ENCODE measurements at places on chromosomes 2 and 18.

DNA sequence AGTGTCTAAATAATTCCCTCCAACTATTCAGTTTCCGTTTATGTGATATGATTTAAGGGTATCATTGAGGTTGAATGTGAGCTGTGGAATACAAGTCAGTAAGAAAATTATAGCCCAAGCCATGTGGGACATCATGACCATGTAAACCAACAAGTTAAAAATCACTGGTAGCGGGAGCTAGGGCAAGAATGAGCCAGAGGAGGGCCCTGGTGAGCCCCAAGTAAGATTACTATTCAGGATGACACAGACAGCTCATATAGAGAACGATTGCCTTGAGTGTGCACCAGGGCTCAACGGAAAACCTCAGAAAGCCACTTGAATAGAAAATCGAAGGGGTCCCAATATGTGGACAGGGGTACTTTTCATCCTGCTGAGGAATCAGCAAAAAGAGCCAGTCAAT is 87.8 kb upstream of the RBMS1 start:
- no peak for ATAC-seq

- no peak for ATAC-seq
These were observed 16.4 kb upstream of the STARD7 start for GRCh38 chr2:96225016-96225533.

GRCh38 chr2:230542751-230543150 is 126.8 kb downstream of the SP100 start:
- no peak for ATAC-seq

DNA sequence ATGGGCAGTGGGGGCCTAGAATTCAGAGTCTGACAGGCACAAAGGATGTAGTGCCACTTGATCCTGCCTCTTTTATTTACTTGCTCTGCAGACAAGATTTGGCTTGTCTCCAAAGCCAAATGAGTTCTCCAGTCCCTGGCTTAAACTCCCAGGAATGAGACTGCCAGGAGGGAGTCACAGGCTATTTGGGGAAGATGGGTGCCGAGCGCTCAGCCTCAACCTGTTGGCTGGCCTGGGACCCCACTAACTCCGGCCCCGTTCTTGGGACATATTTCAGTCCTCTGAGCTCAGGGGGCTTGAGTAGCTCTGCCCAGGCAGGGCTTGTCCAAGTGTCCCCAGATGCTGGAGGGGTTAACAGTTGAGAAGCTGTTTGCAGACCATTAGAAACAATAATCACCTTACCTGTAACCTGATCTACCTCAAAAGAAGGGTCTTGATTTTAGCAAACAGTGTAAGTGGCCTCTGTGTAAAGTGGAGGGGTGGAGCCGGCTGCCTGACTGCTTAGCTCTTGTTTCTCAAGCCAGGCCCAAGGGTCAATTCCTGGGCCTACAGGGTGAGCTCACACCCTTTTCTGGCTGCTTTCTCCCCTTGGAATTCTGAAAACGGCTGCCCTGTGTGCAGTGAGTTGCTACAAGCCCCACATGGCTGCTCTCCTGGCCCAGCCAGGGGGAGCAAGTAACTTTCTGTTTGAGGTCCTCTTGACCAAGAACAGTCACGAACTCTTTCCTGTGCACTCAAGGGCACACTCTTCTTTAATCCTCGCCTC is 27.1 kb upstream of the FZD5 start:
- ATAC-seq = peak; percentile 53

DNA sequence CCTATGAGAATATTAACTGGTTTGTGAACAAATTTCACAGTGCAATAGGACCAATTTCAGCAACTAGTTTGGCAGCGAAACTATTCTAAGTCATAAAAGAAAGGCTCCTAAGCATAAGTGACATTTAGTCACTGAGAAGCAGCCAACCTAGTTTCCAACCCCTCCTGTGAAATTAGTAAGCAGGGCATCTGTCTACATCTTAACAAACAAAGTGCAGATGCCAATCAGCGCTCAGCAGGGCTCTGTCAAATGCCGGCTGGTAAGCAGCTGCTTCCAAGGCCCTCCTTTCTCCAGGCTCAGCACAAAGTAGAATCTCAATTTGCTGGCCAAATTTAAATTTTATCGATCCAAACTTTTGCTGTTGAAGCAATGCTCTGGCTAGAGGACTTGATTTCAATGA is 124.7 kb downstream of the ICOS start:
- no peak for ATAC-seq

GRCh38 chr18:28018351-28018750 is 158.6 kb downstream of the CDH2 start:
- no peak for ATAC-seq

GRCh38 chr2:153311432-153311831 is 167.1 kb downstream of the RPRM start:
- peak; percentile 87 for ATAC-seq

DNA sequence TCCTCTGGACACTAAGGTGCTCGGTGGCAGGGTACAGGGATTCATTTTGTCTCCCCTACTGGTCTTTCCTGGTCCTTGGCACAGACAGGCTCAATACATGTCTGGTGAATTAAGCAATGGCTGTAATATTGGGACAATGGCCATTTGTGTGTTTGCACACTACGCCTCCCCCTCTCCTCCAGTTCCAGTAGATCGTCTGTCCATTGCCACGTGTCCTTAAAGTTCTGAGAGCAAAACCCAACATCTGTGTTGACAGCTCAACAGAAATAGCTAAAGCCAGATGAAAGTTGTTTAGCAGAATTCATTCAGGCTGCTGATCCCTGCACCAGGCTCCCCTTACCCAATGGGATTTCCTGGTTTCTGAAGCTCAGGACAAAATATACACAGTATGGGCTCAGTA is 9.0 kb upstream of the FABP1 start:
- no peak for ATAC-seq

- ATAC-seq = no peak
These were observed 6.7 kb downstream of the WDR43 start for GRCh38 chr2:28901202-28901601.

DNA sequence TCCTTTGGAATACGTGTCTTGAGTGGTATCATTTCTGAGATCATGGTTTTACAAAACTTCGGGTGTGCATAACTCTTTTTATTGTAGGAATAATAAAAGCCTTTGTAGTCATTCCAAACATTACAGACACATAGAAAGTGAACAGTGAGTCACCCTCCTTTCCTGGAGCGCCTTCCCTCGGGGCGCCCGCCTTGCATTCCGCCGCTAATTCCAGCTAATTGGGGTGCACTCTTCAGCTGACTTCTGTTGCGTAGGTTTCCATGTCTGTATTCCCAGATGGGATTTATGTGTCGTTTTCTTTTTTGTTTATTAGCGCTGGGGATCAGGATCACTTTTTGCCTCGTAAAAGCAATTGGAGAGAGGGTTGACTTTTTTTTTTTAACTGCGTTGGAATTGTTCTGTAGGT is 18.7 kb downstream of the SH3BP4 start:
- ATAC-seq = no peak

DNA sequence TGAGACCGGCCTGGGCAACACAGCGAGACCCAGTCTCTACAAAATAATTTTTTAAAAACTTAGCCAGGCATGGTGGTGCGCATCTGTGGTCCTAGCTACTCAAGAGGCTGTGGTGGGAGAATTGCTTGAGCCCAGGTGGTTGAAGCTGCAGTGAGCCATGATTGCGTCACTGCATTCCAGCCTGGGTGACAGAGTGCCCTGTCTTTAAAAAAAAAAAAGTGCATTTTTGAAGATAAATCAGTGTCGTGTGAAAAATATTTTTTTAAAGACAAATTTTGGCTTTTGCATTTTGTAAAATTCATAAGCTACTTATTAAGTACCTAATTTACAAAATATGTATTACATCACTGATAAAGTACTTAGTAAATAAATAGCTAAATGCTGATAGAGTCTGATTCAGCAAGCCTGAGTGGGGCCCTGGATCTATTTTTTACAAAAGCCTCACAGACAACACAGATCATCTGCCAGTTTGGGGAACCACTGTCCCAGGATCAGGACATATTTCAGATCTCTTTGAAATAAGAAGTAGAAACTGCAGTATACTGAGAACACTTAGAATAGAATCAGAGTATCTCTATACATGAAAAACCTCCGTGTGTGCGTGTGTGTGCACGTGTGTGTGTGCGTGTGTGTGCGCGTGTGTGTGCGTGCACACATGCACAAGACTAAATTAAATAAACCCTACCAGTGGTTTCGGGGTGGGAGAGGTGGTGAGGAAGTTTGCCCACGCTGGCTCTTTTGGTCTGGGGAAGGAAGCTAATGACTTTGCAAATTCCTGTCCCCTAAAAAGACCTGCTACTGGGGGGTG is 61.6 kb downstream of the AAK1 start:
- ATAC-seq = no peak

- no peak for ATAC-seq
These were observed 349.2 kb upstream of the ID2 start for GRCh38 chr2:8332646-8333045.

DNA sequence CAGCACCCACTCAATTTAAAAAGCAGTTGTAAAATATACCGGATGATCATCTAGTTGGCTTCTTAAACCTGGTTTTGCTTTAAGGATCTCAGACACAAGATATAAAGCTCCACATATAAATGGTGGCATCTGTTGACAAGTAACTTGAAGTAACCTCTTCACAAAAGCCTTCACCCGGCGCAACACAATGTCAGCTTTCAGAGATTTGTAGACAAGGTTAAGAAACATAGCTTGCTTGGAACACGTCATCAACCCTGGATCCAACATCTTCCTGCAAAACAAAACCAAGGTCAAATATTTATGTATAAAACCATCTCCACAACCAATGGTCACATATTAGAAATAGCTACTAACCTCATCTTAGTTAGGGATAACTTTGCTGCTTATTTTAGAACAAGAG is 8.3 kb downstream of the CEBPZ start:
- ATAC-seq = no peak

DNA sequence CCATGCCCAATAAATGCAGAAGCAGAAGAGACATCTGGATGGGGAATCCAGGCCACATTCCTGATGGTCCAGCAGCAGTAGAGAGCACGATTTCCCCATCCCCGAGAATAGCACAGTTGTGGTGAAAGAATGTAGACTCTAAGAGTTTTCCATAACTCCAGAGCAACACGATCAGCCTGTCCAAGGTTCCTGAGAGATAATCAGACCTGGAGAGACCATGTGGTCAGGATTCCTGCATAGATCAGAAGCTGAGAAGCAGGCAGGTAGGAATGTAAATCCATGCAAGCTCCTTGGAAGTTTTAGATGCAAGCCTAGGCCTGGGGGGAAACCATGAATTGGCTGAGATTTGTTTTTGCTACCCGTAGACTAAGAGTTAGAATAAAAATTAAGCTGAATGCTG is 34.2 kb upstream of the PTPRM start:
- ATAC-seq = no peak

GRCh38 chr2:61995065-61995464 is 89.6 kb downstream of the COMMD1 start:
- ATAC-seq = no peak

GRCh38 chr2:48127612-48128191 is 221.4 kb upstream of the FBXO11 start:
- ATAC-seq = no peak

DNA sequence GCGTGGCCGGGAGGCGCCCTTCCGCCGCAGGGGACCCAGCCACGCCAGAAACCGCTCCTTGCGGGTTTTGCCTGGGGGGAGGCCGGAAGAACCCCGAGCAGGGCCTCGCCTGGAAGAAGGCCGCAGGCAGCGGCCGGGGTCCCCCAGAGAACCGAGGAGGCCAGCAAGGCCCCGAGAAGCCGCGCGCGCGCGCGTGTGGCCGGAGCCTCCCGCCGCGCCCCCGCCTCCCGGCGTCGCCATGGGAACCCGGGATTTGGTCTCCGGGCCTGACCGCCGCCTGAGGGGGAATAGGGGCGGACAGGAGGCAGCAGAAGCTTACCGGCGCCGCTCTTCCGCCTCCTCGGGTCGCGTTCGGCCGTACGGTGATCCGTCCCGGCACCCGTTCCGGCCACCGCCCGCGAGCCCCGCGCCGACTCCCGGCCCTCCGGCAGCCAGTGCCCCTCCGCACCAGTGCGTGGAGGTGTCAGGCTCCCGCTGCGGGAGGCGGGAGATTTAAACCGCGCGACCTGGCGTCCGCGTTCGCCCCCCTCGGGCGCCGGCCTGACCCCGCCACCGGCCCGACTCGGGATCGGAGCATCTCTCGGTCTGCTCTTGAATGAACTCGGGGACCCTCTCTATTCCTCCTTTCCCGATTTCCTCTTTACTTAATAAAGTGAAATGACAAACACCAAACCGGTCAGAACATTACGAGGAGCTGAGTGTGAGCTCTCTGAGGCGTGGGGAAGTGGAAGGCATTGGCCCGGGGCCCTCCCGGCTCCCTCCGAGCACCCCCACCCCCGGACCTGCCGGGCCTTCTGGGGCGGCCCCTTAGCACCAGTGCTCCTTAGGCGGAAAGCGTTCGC is at the start of gene ICA1L:
Gene ICA1L, minus strand, starts transcription at position 467 of the 842 bp plus-strand sequence. CDS start 42,757 bp downstream, outside the sequence.
- peak; percentile 80 for ATAC-seq

DNA sequence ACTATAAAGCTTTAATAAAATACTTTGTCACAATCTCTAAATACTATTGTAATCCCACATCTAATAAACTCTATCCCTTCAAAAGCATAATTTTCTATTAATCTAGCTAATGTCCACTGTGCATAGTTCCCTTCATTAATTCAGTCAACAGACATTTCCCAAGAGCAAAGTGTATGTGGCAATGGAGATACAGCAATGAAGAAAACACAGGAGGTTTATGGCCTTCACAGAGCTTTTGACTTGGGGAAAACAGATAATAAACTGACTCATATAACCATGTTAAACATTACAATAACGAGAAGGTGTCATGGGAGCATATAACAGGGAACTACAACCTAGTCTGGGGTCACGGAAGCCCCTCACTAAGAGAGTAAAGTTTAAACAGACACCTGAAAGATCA is 86.3 kb downstream of the SPIRE1 start:
- no peak for ATAC-seq

DNA sequence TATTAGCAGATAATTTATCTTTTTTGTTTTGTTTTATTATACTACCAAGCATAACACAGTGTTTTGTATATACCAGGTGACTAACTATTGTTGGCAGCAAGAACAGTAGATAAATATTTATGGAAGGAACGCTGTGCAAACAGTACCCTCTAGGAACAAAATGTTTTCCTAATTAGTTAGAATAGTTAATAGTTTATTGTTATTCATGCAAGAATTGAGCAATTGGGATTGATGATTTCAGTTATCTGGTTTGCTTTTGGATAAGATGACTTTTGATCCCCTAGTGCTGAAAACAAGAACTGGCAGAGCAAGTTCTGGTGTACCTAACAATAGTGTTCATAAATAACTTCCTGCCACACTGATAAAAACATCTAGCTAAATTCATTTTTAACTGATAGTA is 323.3 kb downstream of the TGIF1 start:
- no peak for ATAC-seq

GRCh38 chr2:217735034-217735433 is 267.8 kb downstream of the TNS1 start:
- ATAC-seq = no peak

DNA sequence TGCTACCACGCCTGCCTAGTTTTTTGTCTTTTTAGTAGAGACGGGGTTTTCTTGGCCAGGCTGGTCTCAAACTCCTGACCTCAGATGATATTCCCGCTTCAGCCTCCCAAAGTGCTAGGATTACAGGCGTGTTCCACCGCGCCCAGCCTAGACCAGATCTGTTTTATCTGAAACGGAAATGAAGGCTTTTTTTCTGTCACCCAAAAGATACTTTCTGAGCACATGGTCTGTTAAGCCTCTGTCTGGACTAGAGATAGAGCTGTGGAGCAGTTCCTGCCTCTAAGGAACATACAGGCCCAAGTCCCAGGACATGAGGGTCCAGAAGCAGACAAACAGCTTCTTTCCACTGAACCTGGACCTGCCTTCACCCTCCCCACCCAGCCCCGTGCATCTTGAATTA is 43.6 kb upstream of the PTMA start:
- ATAC-seq = no peak

- ATAC-seq = peak; percentile 51
These were observed 326.1 kb upstream of the HS6ST1 start for GRCh38 chr2:128644718-128645256.

- no peak for ATAC-seq
These were observed 161.6 kb upstream of the NCK2 start for GRCh38 chr2:105582952-105583660.
